ENCODE measurements at places on chromosomes 12 and 14.
A peak's percentile ranks its signal among the peaks of the same experiment; 100 is the strongest.

DNA sequence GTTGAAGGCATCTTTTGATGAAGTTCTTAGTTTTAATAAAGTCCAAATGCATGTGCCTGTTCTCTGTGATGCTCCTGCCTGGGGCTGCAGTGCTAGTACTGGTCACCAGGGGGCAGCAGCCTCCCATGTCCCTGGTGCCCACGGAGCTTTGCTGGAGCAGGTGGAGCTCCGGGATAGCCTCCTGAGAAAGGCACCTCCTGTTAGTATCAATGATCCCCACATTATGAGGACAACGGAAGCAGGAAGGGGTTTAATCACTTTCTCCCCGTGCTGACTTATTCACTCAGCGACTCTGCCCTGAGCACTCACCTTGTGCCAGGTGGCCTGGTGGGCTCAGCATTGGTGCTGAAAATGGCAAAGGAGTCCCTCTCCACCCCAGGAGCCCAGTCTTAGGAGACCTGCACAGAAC lies 123.0 kb upstream of the PZP start:
- no peak for DNase-seq

- DNase-seq: no peak
Measured at GRCh38 chr12:61993734-61994345, 266.4 kb upstream of the USP15 start.

GRCh38 chr12:121986489-121987245 lies 35.0 kb upstream of the BCL7A start:
- DNase-seq: no peak

DNA sequence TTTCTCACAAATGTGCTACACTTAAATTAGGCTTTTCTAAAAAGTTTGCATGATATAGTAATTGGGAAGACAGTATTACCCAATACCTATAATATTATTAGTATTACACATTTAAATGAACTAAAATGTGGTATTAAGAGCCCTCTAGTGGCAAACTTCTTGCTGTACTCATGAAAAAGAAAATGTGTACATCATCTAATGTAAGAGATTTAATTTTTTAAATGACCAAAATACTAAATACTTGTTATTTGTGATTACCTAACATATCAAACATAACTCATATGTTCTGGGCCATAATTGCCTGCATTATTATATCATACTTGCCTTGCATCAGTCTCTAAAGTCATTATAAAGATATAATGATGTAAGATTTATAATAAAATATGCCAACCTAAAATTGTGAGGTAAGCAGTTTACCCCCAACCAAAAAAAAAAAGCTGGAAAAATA lies 64.2 kb downstream of the DNAI7 start:
- peak; percentile 63 for DNase-seq

DNA sequence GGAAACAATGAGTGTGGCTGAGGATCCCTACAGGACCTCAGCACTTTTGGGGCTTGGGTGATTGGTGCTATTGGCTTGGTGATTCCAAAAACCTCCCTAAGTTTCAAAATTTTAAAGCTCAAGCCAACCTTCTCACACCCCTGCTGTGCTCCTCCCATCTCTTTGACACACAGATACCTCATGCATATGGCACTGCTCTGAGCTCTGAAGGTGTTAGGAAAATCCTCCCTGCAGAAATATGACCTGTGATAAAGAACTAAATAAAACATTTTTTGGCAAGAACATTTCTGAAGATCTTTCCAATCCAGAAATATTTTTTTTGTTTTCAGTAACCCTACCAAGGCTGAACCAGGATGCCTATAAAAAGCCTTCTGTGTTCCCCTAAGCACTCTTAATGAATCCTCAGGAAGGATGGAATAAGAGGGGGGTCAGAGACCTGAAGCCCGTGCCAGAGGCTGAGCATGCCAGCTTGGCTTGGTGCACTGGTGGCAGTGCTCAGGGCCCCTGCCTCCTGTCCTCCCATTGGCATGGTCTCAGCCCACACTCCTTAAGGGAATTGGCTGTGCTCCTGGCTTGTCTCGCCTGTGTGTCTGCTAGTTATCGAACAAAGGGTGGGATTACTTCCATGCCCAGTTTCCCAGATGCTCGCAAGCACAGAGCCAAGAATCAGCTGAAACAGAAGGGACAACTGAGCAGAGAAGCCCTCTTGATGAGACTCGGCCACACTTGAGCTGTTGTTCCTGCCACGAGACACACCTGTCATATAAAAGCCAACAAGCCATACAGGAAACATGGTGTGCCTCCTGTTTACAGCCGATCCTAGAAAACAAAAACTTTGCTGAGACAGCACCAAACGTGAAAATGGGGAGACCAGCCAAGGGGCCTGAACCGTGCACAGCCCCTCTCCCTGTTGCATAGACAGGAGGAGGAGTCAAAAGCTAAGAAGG lies 132.7 kb upstream of the EEA1 start:
- DNase-seq: no peak

GRCh38 chr12:57173089-57173488 lies 25.7 kb upstream of the LRP1-AS start:
- DNase-seq: no peak

- DNase-seq: no peak
Measured at GRCh38 chr14:100399052-100399849, 76.1 kb downstream of the SLC25A47 start.

DNA sequence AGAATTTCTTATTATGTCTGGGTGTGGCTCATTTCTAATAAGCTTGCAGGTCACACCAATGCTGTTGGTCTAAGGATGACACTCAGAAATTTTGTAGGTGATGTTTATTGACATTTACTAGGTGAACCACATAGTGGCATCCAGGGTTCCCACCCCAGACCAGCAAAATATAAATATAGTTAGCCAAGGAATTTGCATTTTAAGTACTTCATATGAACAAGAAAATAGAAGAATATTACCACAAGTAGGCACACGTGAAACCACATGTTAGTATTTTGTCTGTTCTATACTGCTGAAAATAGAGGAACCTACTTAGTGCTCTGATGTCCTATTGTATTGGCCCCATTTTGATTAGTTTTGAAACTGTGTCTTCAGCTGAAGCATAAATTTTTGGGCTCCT lies 71.1 kb downstream of the USP15 start:
- DNase-seq: no peak

- no peak for DNase-seq
Measured at GRCh38 chr14:32513571-32514009, 184.5 kb downstream of the AKAP6 start.

DNA sequence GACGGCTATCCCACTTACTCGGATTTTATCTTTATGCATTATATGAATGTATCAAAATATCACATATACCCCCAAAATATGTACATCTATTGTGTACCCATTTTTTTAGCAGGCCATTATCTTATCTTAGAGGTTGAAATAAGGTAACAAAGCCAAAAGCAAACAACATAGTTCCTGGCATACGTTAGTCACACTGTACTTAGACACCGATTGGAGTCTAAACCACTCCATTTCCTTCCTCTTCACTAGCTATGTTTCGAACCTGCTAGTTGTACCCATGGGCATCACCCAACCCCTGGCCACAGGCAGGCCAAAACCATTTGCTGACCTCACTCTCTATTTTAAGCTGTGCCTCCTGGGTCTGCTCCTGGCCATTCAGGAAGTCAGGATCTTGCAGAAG lies 66.3 kb downstream of the GRIN2B start:
- DNase-seq: no peak

- DNase-seq: no peak
Measured at GRCh38 chr14:67536087-67536486, 3.0 kb downstream of the PLEKHH1 start.

- DNase-seq: peak; percentile 35
Measured at GRCh38 chr12:113222730-113223531, 1.7 kb downstream of the TPCN1 start.

- DNase-seq: no peak
Measured at GRCh38 chr12:102958830-102959176, 1.3 kb downstream of the ASCL1 start.

- no peak for DNase-seq
Measured at GRCh38 chr12:108390495-108391203, 51.5 kb upstream of the CMKLR1 start.

GRCh38 chr12:4271717-4272423 lies 1.7 kb upstream of the CCND2 start:
- no peak for DNase-seq

GRCh38 chr12:34121360-34121759 lies 99.1 kb downstream of the ALG10 start:
- no peak for DNase-seq

DNA sequence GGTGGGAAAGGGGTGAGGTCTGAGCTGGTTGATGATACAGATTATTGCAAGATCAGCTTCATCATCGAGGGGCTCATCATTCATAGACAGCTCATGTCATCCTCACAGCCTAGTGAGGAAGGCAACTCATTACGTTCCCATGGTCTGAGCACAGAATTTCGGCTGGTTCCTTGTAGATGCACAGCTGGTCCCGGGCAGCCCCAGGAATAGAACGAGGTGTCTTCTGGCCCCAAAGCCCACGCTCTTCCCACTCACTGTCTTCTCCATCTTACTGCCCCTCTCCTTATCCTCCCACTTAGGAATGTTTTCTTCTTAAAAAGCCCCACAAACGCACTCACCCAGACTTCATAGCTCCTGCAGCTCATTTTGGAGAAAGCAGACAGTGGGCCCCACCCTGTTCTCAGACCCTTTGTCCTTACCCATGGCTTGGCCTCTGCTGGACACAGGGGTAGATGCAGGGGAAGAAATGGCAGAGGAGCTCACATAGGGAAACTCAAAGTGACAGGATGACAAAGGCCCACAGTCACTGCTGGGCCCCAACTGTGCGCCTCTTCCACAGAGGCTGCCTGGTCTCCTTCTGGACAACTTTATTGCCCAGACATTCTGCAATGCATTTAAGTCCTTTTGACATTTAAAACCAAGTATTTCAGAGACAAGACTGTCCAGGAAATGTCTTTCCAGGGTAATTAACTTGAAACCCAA lies 162.2 kb downstream of the ADGRD1 start:
- no peak for DNase-seq

DNA sequence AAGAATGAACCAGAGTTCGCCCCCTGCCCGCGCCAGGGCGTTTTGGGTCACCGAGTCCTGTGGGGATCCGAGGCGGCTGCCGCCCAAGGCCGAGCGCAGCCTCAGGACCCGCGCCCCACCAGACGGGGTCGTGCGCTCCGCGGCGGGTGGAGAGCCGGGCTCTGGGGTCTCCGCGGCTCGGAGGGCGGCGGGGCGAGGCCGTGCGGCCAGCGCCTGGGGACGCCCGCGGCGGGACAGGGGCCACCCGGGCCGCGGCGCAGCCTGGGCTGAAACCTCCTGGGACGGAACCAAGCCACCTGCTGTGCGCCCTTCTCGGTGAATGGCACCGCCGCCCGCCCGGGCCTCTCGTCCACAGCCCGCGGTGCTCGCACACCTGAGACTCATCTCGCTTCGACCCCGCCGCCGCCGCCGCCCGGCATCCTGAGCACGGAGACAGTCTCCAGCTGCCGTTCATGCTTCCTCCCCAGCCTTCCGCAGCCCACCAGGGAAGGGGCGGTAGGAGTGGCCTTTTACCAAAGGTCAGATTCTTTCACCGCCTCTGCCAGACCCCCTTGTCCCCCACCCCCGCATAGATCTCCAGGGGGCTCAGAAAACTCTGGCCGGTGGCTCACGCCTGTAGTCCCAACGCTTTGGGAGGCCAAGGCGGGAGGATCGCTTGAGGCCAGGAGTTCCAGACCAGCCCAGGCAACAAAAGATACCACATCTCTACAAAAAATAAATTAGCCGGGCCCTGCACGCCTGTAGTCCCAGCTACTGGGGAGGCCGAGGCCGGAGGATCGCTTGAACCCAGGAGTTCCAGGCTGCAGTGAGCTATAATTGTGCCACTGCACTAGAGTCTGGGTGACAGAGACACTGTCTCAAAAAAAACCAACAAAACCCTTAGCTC lies 901 bp downstream of the B3GNT4 start:
- peak; percentile 13 for DNase-seq

GRCh38 chr14:24139272-24139934 lies 2.0 kb downstream of the EMC9 start:
- DNase-seq: no peak

DNA sequence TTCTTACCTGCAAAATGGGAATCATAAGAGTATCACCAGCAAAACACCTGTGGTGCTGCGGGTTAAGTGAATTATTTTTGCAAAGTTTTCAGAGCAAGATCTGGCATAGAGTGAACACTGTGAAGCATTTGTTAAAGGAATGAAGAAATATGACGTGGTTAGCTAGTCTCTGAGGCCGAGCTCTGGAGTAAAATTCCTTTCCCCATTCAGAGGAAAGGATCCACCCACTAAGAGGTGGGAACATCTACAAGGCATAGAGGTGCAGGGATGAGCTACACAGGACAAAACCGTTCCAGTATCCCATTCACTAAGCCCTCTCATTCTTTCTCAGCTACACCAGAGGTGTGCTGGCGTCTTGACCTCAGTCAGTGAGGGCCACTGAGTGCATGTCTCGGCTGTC lies 48.5 kb downstream of the JAG2 start:
- no peak for DNase-seq

- DNase-seq: no peak
Measured at GRCh38 chr14:32497248-32497647, 168.2 kb downstream of the AKAP6 start.

- DNase-seq: no peak
Measured at GRCh38 chr12:26283046-26283445, 87.7 kb downstream of the SSPN start.

- DNase-seq: peak; percentile 79
Measured at GRCh38 chr14:50763382-50764007, 67.5 kb downstream of the NIN start.

GRCh38 chr12:34605955-34606748 lies 583.9 kb downstream of the ALG10 start:
- no peak for DNase-seq

DNA sequence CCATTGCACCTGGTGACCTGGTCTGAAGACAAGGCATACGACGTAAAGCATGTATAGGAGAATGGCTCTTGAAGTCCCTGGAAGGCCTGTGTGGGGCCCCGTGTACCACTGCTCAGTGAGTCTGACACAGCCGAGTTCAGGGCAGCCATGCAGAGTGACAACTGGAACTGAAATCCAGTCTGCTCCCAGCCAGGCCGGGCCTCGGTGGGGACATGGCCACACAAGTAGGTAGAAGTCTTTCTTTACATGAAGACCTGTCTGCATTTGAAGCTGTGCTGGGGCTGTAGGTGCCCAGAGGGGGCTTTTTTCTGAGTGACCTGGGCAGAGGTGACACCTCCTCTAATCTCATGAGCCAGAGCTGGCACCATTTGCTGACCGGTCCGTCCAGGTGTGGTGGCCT lies 35.7 kb downstream of the ADGRD1 start:
- no peak for DNase-seq

- DNase-seq: no peak
Measured at GRCh38 chr14:27384124-27384523, 786.3 kb upstream of the NOVA1 start.
